Anterior cingulate cortex (tissue), 58 donors: ENCODE measurements at places on chromosomes 1 and 21.

DNA sequence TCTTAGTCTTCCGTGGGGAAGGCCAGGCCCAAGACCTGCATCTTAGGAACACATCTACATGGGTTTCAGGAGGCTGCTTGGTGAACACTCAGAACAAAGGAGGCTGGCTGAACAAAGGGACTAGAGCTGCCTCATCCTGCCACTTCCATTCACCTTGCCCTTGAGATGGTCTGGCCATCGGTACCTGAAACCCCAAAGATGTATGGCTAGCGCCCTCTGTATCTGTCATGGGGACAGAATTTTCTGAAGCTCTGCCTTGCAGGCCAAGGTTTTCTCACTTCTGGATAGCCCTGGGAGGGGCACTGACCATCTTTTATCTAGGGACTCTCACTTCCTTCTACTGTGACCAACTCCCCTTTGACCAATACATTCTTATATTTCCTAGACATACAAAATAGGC lies 55.4 kb upstream of the GRIK3 start:
- DNase-seq, result no peak

DNA sequence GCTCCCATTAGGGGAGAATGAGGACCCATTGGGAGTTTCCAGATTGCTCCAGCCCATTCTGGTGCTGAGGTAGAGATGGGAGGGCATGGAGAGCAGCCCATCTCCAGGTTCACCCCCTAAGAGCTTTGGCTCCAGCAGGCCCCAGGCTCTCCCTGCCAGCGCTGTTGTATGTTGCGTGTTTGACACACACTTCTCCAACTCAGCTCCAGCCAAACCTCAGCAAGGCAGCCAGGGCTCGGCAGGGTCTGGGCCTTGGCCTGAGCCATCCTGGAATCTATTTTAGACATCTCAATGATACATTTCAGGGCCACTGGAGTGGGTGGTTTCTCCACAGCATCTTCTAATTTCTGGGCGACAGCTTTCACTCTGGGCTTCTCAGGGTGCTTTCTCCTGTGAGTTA lies 117.0 kb downstream of the NAV1 start:
- DNase-seq, result no peak

- DNase-seq, result peak; percentile 3
Measured at GRCh38 chr1:99766378-99766800, at the start of gene FRRS1. Gene FRRS1, minus strand, starts transcription at chr1:99766635. Its CDS starts 17,867 bp downstream, at chr1:99748768.

DNA sequence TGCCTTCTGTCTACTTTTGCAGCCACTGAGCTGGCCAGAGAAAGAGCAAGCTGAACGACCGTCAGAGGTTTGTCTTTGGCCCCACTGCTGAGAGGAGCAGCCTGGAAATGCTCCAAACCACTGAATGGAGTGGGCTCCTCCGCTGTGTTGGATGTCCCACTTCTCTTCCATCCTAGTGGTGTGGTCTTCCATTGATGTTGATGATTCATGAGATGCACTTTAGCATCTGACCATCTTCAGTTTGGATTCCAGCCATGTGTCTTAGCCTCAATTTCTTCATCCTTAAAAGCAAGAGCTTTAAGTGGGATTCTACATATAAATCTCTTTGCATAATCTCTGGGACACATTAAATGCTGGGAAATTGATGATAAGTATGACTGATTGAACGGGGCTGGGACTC lies 276.9 kb downstream of the SIPA1L2 start:
- DNase-seq, result no peak

GRCh38 chr1:23629708-23630290 lies 61.8 kb upstream of the RPL11 start:
- DNase-seq, result no peak

DNA sequence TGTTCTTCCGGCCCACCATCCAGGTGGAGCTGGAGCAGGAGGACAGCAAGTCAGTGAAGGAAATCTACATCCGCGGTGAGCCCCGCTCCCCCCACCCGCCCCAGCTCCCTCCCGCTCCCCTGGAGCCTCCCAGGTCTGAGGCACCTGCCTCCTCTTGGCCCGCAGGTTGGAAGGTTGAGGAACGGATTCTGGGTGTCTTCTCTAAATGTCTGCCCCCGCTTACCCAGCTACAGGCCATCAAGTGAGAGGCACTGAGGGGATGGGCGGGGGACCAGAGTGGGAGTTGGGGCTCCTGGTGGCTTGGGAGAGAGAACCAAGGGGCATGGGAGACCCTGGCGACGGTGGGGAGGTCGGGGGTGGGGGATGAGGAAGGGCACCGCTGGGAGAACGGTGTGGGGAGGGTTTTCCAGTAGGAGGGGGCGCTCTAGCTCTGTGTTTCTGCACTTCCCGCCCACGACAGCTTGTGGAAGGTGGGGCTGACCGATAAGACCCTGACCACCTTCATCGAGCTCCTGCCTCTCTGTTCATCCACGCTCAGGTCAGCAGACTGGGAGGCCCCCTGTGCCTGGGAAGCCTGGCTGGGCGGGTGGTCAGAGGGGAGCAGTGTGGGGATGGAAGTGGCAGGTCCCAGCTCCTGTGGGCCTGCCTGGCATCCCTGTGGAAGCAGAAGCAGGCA lies 4.2 kb downstream of the LRRC71 start:
- no peak for DNase-seq

- DNase-seq, result no peak
Measured at GRCh38 chr1:109204484-109204883, 9.2 kb upstream of the SARS1 start.

- no peak for DNase-seq
Measured at GRCh38 chr1:185644531-185644930, 89.7 kb upstream of the HMCN1 start.

DNA sequence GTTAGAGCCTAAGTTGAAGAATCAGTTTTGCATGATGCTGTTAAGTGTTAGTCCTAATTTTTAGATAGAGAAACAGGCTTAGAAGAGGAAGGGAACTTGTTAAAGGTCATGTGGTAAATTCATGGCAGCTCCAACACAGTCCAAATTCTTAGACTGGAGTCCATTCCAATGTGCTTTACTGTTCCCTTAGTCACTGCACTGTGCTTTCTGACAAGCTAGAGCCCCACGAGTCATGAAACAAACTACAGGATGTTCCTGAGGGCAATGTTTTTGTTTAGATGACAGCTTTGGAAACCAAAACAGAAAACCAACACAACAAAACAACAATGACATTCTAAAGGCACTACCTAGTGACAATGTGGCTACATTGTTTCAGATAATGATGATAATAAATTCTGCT lies 23.1 kb upstream of the RGS4 start:
- no peak for DNase-seq

GRCh38 chr1:77991638-77992037 lies 12.8 kb upstream of the FUBP1 start:
- no peak for DNase-seq

- DNase-seq, result no peak
Measured at GRCh38 chr21:28663111-28663693, 329.5 kb downstream of the LTN1 start.

- no peak for DNase-seq
Measured at GRCh38 chr1:9410737-9411297, 118.1 kb downstream of the SPSB1 start.
